Mesothelial cell of epicardium (in vitro differentiated cells): ENCODE measurements at places on chromosomes 3 and 15.

DNA sequence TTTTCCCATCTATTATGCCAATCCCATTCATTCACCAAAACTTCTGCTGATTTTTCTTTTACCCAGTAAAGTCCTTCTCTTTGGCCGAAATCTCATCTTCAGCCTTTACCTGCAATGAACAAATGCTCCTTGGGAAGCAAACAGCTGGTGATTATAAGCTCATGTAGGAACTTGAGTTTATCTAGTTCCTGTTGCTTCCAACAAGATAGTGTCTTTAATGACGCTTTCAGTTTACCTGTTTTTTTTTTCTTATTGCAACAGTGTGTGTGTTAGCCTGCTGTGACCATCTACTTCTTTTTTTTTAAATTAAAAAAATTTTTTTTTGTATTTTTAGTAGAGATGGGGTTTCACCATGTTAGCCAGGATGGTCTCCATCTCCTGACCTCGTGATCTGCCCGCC, 156.0 kb downstream of the CD47 start:
- DNase-seq = no peak

DNA sequence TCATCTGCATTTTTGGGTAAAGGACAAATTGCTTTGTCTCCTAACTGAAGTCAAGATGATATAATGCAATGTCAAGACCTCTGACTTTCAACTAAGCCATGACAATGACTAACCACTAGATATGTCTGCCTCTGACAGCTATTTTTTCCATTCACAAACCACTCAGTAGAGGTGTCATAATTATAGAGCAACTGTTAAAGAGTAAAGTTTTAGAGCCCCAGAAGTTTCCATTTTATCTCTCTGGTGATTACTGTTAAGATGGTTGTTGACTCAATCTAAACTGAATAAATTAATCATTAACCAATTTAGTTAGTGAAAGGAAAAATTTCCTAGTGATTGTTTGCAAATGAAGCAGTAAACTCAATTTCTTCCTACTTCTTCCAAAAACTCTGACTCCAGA, 779.9 kb downstream of the GRM7 start:
- no peak for DNase-seq

- DNase-seq = no peak
Measured at GRCh38 chr3:72597043-72597442, 251.2 kb downstream of the SHQ1 start.

- no peak for DNase-seq
Measured at GRCh38 chr3:130640027-130640426, 106.6 kb downstream of the PIK3R4 start.

DNA sequence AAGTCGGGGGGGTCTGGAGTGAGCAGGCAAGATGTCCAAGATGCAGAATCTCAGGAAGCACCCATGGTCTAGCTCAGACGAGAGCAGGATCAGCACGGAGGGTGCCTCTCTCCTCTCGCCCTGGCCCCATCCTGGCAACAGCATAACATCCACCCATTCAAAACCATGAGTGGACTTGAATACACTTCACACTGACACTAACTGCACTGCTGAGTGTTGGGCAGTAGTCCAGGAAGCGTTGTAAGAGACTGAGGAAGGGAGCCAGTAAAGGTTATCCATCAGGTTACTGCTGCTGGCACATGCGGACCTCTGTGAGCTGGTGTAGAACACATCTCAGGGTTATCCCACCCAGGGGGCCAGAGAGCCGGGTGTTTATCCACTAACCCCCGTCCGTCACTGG, 131.0 kb upstream of the TOPAZ1 start:
- no peak for DNase-seq

DNA sequence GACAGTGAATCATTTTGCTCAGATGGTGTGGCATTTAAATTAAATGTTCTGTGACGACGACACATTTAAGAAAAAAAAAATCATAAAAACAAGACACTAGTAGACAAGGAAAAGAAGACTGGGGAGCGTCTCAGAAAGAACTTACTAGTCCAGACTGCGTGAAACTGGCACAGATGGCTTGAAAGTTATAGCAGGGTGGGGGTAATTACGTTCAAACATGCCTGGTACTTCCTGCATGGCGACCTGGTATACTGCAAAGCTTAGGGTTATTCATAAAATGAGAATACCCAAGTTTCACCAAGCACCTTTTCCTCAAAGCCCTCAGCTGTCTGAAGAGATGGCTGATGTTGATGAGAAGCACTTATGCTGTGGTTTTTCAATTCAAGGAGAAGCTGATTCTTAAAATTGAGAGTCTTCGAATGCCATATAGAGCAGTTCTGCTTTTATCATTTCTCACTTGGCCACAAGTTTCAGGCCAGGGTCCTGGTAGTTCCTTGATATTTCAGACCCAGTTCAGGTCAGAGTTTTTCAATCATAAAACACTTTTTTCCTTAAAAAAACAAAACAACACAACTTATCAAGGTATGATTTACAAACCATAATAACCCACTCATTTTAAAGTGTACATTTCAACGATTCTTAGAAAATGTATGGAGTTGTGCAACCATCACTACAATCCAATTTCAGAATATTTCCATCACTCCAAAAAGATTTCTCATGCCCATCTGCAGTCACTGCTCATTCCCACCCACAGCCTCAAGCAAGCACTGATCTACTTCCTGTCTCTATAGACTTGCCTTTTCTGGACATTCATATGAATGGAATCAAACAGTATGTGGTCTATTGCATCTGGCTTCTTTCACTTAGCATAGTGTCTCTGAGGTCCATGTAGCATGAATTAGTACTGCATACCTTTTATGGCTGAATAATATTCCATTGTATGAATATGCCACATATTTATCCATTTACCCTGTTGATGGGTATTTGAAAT, 24.7 kb downstream of the PCOLCE2 start:
- no peak for DNase-seq

DNA sequence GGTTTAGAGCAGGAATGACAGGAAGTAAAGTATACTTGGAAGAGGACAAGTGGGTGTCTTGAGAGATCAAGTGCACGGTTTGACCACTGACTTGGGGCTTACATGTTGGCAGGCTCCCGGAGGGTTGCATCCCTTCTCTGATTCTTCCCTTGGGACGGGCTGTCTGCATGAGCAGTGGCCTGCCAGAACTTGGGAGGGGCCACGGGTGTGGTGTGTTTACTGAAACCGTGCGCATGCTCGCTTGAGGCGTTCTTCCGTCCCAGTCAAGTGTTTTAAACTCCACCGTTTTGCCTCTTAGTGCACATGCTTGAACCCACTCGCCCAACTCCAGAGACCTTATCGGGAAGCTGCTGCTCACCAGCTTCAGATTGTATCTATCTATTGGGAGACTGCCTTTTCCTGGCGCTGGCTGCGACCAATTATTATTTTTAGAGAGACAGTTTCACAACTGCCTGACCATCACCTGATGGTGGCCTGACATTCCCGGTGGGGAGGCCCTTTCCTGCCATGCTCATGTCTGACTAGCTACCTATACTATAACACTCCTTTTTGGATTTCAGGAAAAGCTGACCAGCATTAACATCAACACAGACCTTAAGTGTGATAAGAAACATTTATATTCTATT, 14.9 kb upstream of the C3orf22 start:
- DNase-seq = no peak

- no peak for DNase-seq
Measured at GRCh38 chr3:106004826-106005225, 136.0 kb upstream of the CBLB start.

DNA sequence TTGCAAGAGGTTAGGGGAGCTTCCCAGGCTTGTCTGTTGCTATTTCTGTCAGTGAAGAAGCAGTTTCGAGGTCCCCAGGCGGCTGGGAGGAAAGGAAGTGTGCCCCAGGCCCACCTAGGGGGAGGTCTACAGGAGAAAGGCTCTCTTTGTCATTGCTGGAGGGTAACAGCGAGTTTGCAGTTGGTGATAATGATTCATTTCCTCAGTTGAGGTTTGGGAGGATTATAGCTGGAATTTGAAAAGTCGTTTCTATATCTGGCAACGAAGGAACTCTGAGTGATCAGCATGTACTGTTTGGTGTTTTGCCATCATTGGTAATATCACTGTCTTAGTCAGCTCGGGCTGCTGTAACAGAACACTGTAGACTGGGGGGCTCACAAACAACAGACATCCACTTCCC, 65.5 kb upstream of the UBE3A start:
- DNase-seq = no peak

- DNase-seq = no peak
Measured at GRCh38 chr3:178971614-178972013, 100.0 kb downstream of the ZMAT3 start.

DNA sequence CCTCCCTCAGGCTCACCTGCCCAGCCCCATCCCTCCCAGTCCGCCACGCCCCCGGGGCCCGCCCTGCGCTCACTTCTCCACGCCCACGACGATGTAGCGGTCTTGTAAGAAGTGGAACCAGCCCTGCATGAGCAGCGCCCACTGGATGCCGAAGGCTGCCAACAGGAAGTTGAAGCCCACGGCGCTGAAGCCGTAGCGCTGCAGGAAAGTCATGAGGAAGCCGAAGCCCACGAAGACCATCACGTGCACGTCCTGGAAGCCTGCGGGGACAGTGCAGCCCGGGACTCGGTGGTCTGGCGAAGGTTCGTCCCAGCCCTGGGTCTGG, 9.7 kb downstream of the RHCG start:
- DNase-seq = peak; percentile 16

DNA sequence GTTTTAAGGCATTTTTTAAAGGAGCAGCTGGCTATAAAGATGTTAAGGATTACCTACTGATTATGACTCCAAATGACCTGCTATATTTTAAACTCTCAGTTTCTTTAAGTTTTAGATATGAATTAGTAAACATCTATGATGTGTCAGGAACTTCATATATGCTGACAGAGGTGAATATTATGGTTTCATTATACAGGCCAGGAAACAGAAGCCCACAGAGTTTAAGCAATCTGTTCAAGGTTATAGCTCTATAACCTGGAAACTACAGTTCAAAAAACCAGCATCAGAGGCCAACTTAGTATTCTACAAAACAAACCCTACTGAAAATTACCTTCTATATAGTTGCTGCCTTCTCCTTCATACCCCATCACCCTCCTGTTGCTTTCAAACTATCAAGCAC, 17.4 kb downstream of the PLSCR4 start:
- no peak for DNase-seq

- DNase-seq = no peak
Measured at GRCh38 chr3:45676325-45677032, 12.7 kb upstream of the SACM1L start.

- no peak for DNase-seq
Measured at GRCh38 chr15:43270676-43271306, 4.1 kb upstream of the TGM5 start.

GRCh38 chr3:154364849-154365248, 40.6 kb upstream of the DHX36 start:
- no peak for DNase-seq

DNA sequence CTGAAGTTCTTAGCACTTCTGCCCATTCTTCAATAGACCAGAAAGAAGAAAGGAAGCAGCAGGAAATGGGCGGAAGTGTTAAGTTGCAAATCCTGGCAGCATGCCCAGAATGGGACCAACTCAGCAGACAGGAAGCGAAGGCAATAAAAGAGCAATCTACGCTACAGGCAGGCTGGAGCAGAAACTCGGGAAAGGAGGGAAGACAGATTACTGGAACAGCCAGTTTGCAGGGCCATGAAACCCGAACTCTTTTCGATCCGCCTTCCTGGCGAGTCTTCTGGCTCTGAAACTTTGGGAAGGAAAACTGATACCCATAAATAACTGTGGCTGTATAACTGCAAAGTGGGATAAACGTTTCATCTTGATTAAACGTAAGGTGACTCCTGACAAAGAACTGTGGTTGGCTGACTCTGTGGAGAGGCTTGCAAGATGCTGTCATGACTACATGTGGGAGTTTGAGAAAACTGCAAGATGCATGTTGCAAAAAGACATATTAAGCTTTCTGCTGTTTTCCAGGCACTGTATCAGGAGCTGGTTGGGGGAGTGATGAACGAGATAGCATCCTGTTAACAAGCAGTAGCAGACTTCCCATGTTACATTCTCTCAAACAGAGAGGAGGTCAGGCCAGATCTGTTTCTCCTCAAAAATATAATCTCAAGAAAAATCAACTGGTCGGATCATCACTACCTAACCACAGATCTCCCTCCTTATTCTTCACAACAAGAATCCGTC, 67.8 kb downstream of the FMN1 start:
- DNase-seq = peak; percentile 63

- DNase-seq = no peak
Measured at GRCh38 chr3:27043328-27043955, 325.7 kb downstream of the NEK10 start.
